Left kidney (tissue), 8 donors: ENCODE measurements at places on chromosomes 5 and 9. TPM values are rescaled to one million over a fixed set of nuclear protein-coding genes. Genes with fewer than 3 reads are reported as not detected.

The PTGES gene
- polyA plus RNA-seq = 4.3 TPM

- peak; percentile 100 for DNase-seq
Observed at GRCh38 chr9:122904823-122905710, at the start of gene RC3H2. Gene RC3H2 (minus strand): TSS chr9:122905359. CDS start chr9:122897509, 7,850 bp downstream.

GRCh38 chr9:23615569-23615968 is 210.5 kb downstream of the ELAVL2 start:
- no peak for DNase-seq

- DNase-seq = no peak
Observed at GRCh38 chr5:158607088-158607487, 492.6 kb downstream of the EBF1 start.

- no peak for DNase-seq
Observed at GRCh38 chr5:61026004-61026403, 81.0 kb downstream of the NDUFAF2 start.

The TRIM36 gene
- polyA plus RNA-seq = 3.0 TPM

The HMGCR gene
- polyA plus RNA-seq = 82.8 TPM

DNA sequence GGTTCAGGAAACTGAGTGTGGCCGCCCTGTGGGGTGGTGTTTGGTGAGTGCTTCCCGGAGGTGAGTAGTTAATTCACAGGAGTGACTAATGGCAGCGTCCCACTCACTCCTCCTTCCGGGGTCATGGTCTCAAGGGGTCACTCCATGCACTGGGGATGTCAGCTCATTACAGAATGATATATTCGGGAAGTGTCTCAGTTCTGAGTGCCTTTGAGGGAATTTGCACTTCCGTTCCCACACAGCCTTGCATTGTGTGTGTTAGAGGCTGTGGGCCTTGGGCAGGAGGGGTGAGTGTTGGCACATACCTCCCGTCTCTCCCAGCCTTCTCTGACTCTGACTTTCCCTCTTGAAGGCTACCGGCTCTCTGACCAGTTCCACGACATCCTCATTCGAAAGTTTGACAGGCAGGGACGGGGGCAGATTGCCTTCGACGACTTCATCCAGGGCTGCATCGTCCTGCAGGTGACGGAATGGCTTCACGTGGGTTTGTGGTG is 10.5 kb upstream of the AHRR start:
- DNase-seq = no peak

The SPINK6 gene
- not detected for polyA plus RNA-seq

- DNase-seq = no peak
Observed at GRCh38 chr5:173864126-173865050, 23.8 kb upstream of the CPEB4 start.

DNA sequence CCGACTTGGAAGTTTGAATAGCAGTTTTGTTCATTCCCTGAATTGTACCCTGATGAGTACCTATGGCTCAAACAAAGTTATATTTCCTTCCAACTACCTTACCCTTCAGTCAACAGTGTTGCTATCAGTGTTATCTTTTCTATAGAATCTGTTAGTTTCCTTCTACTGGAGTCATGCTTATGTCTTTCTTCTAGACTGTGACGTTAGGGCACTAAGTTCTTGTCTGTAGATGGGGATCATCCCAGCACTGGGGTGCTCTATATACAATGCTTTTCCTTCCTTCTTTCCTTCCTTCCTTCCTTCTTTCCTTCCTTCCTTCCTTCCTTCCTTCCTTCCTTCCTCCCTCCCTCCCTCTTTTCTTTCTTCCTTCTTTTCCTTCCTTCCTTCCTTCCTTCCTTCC is 973.0 kb downstream of the CDH12 start:
- no peak for DNase-seq

DNA sequence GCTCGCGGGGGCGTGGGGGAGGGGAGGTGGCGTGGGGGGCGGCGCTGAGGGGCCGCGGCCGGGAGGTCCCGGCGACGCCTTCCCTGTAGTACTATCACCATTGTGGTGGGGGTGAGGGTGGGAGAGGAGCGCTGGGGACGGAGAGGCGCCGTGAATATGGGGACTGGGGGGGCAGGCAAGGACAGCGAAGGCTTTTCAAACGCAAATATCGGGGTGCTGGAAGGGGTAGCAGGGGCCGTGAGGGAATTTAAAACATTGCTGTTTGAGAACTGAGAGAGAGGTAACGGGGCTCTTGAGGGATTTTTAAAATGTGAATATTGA is 427 bp downstream of the RBM27 start:
- DNase-seq = no peak

The CNTFR gene
- polyA plus RNA-seq = 34.6 TPM

- no peak for DNase-seq
Observed at GRCh38 chr5:131943916-131944315, 1.5 kb downstream of the MEIKIN start.

- DNase-seq = no peak
Observed at GRCh38 chr9:79809931-79810330, 238.2 kb downstream of the TLE4 start.

The ADAMTS13 gene
- 10.9 TPM for polyA plus RNA-seq

- no peak for DNase-seq
Observed at GRCh38 chr5:68196876-68197275, 18.7 kb upstream of the PIK3R1 start.

- DNase-seq = no peak
Observed at GRCh38 chr5:54722846-54723433, 205.4 kb downstream of the SNX18 start.
